ENCODE measurements at places on chromosomes 6 and 20.

DNA sequence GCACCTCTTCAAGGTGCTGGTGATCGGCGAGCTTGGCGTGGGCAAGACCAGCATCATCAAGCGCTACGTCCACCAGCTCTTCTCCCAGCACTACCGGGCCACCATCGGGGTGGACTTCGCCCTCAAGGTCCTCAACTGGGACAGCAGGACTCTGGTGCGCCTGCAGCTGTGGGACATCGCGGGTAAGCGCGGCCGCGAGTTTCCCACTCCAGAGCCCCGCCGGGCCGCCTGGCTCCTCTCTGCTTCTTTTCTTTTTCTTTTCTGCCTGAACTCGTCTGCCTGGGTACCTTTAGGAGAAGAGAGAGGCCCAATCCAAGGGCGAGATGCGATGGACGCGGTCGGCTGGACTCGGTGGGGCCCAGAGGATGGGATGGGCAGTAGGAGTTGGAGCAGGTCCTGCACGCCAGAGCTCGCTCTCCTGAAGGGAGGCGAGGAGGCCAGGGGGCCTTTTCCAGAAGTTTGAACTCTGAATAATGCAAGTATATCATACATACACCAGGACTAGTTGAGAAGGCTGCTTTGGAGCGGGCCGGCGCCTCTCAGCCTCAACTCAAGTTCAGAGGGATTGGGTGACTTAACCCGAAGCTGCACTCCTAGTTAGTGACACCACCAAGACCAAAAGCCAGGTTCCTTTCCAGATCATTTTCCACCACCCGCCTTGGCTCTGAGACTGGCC is 445 bp downstream of the RAB32 start:
- DNase-seq, result peak; percentile 45

DNA sequence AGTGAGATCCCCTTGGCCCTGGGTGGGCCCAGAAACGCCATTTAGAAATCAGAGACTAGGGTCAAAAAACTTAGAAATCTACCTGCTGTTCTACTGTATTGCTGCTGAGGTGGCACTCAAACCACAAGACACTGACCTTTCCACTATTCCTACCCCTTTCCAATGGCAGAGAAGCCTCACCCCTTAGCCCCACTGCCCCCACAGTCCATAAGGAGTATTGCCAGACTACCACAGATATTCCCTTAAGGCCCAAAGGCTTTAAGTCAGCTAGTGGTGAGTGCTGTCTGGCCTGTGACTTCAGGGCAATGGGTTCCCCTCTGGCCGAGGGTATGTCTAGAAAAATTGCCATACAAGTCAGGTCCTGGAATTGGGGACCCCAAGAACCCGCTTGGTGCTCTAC is 656.1 kb downstream of the COL12A1 start:
- DNase-seq, result no peak

DNA sequence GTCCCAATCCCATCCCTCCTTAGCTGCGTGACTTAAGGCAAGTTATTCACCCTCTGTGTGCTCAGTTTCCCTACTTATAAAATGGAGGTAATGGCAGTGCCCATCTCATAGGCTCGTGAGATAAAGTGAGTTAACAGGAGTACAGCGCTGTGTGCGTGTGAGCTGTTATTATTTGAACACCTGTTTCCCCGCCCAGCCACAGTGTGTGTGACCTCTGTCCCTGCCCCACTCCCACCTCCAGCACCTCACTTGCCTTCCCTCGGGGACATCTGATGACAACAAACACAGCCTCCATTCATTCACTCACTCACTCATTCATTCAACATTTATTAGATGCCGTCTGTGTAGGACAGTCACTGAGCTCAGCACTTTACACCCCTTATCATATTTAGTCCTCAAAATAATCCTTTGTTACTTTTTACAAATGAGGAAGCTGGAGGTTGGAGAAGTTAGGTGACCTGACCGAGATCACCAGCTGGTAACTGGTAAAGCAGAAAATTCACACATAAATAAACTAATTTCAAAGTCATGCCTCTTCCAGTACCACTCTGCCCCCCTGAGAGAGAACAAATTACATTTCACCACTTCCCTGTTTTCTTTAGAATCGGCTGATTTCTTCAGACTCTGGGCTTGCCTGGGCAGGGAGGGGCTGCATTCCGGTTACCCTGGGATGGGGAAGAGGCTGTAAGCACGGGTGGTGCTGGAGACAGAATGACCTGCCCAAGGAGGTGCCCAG is 58.6 kb downstream of the CPNE5 start:
- peak; percentile 83 for DNase-seq

GRCh38 chr6:48736501-48737206 is 625.7 kb upstream of the PTCHD4 start:
- DNase-seq, result no peak

DNA sequence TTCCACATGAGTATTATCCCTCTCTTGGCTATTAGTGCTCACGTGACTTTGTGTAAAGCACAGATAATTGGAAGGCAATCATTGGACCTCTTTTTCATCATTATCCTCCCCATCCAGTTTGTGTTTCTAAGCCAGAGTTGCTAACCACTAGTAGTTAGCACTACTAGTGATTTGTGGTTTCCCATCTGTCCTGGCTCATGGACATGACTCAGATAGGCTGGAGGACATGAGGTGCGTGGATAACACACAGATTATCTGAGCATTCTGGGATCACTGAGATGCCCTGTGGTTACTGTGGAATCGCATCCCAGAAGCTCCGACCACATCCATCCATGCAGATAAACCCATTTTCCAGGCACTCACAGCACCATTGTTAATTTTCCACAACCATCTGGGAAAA is 123.8 kb upstream of the NAA20 start:
- DNase-seq, result no peak

GRCh38 chr20:62202676-62203377 is 17.3 kb downstream of the HRH3 start:
- DNase-seq, result no peak

DNA sequence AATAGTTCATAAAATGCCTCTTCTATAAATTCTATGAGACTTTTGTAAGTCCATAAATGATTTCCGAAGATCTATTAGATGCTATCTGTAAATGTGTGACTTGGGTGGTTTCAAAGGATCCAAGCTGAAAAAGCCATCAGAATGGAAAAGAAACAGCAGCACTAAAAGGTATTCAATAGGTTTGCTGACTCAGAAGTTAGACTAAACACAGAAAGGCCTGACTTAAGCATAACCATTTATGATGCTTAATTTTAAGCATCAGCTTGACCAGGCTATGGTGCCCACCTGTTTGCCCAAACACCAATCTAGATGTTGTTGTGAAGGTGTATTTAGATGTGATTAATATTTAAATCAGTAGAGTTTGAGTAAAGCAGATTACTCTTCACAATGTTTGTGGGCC is 513.5 kb downstream of the TFAP2A start:
- DNase-seq, result no peak

- DNase-seq, result no peak
Measured at GRCh38 chr6:44051515-44051914, 75.7 kb downstream of the MRPL14 start.

- DNase-seq, result no peak
Measured at GRCh38 chr6:33450434-33450833, 3.9 kb upstream of the ZBTB9 start.

DNA sequence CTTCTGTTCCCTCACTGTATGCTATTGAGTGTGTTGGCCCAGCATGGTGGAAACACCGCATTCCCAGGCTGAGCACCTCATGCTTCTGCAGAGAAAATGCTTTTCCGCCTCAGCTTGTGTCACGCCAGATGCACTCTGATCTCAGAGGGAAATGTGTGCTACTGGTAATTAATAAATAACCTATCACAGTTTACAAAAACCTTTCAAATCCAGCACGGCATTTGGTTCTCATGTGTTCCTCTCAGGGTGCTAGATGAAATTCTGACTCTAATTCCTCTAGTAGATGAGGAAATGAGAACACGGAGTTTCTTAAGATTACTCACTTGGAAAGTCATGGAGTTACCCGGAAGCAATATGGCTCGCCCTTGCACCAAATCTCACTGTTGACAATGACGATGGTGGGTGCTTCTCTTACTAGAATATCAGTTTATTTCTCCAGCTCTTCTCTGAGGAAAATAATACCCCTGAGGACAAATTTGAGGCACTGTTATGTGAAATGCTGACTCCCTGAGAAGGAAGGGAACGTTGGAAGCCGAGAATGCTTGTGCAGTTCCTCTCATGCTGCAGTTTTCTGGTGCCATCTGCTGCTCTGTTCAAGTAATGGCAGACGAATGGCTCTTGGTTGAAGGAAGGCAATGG is 116.6 kb downstream of the RNF144B start:
- peak; percentile 89 for DNase-seq

DNA sequence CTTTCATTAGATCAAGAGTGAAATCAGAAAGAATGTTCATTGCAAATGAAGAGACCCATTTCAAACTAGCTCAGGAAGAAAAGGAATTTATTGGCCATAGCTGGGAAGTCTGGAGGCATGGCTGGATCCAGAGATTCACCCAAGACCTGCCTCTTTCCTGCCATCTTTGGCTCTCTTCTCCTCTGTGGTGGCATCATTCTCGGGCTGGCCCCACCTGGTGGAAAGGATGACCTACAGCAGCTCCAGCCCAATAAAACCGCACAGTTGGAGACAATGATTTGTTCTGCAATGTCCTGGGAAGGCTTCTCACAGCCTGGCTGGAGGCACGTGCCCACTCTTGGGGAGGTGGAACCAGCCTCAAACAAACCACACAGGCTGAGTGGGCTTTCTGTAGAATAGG is 18.1 kb upstream of the FERMT1 start:
- peak; percentile 6 for DNase-seq

- no peak for DNase-seq
Measured at GRCh38 chr6:110098511-110099116, 80.9 kb downstream of the WASF1 start.

DNA sequence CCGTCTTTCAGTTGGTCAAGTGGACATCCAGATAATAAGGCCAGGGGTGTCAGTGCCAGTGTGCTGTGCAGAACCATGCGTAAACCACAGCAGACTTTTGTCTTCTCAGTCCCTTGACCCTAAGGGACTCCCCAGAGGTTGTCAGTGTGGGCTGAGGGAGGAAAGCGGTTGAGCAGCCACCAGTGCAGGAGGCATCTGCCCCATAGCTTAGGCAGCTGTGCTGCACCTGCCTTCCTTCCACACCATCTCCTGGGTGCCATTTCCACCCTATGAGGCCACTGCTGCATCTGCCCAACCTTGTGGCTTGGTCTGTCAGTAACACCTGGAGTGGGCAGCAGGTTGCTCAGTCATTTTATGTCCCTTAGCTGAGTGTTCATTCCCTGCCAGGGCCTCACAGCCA is 26.0 kb downstream of the PRPF6 start:
- DNase-seq, result no peak

- DNase-seq, result peak; percentile 47
Measured at GRCh38 chr6:7691675-7692452, 34.0 kb upstream of the BMP6 start.

DNA sequence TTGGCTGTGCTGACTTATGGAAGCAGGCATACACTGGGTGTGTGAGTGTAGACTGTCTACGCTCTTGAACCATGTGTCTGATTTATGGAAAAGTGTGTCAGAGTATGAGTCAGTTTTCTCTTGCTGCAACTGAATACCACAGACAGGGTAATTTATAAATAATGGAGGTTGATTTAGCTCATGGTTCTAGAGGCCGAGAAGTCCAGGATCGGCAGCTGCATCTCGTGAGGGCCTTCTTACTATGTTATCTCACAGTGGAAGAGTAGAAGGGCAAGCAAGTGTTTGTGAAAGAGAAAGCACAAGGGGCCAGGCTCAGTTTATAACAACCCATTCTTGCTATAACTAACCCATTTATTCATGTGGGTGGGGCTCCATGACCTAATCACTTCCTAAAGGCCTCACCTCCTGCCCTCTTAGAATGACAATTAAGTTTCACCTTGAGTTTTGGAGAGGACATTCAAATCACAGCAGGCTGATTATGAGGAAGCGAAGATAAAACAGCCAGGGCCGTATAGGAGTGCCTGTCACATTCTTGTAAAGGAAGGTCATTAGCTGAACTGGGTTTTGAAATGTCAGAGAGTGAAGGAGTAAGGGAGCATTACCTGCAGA is 6.7 kb downstream of the GPR31 start:
- no peak for DNase-seq

- no peak for DNase-seq
Measured at GRCh38 chr20:63359164-63359934, 1.8 kb downstream of the CHRNA4 start.

- DNase-seq, result no peak
Measured at GRCh38 chr6:68838571-68838970, 203.5 kb downstream of the ADGRB3 start.

GRCh38 chr6:118317581-118318563 is 230.2 kb upstream of the PLN start:
- DNase-seq, result no peak

DNA sequence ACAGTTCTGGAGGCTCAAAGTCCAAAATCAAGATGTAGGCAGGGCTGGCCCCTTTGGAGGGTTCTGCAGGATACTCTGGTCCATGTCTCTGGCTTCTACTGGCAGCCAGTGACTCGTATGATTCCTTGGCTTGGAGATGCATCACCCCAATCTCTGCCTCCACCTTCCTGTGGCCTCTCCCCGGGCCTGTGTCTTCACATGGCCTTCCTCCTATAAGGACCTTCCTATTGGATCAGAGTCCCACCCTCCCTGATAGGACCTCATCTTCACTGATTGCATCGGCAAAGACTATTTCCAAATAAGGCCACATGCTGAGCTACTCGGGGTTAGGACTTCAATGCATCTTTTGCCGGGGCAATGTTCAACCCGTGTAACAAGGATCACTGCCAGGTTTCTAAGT is 509.0 kb downstream of the CD83 start:
- no peak for DNase-seq

DNA sequence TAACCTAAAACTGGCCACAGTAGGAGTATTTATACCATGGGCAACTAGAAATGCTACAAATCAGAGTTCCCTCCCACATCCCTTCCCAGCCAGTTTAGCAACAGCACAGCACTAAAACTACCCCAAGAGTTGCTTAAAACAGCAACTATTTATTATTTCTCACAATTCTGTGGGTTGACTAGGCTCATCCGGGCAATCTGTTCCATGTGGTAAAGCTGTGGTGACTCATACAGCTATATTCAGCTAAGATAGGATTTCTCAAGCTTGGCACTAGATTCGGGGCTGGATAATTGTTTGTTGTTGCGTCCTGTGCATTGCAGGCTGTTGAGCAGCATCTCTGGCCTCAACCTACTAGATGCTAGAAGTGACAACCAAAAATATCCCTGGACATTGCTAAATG is 8.6 kb upstream of the HECA start:
- no peak for DNase-seq

DNA sequence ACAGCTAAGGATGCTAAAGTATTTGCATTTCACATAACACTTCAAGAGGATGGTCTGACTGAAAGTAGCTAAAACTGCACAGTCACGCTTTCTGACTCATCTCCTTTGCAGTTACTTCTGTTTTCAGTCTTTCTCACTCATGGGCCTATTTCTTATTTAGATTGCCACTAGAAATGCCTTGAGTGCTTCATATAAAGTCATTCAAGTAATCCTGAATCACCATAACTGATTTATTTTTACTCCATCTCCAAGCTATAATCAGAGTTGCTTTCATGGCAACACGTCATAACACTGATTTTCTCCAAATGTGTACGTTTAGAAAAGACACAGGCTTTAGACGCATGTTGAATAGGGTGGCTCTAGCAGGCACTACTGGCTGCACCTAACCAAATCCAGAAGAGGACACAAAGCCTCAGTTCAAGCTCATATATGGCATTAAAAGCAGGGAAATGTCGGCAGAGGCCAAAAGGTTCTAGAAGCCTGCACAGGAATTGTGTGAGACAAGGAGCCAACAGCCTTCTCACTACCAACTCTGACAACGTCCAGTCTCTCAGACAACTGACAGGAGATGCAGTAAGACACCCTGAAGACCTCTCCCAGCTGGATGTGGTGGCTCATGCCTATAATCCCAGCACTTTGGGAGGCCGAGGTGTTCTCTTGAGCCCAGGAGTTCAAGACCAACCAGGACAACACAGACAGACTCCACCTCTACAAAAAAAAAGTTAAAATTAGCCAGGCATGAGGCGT is 64.1 kb upstream of the BEND6 start:
- DNase-seq, result peak; percentile 91

Measured in common myeloid progenitor, CD34-positive (primary cell).